ENCODE measurements at places on chromosomes 6 and 20. TPM values are rescaled to one million over a fixed set of nuclear protein-coding genes. Genes with fewer than 3 reads are reported as not detected.
A peak's percentile ranks its signal among the peaks of the same experiment; 100 is the strongest.

GRCh38 chr6:43052842-43053544 is 658 bp downstream of the CUL7 start:
- peak; percentile 23 for DNase-seq

The DEFB121 gene
- total RNA-seq = not detected

DNA sequence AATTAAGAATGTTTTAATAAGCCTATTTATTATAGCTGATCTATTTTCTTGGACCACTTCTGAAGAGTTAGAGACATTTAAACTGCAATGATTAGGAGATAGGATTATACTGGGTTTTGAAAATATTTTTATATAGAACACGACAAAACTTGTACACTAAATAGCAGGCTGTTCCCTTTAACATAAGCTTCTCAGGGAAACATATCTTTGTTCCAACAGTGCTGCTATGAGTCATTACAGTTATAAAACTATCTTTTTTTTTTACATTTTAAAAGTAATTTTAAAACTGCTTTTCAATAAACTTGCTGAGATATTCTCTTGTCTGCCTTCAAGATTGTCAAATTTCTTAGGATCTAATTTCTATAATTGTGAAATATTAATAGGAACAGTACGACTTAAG is 389.1 kb downstream of the ARHGAP18 start:
- no peak for DNase-seq

- no peak for DNase-seq
These were observed 42.7 kb upstream of the SLC22A2 start for GRCh38 chr6:160301339-160301738.

GRCh38 chr6:157210954-157211353 is 112.4 kb downstream of the TMEM242 start:
- DNase-seq = no peak

The SLC22A2 gene
- not detected for total RNA-seq
